ENCODE measurements at places on chromosomes 5 and 9. TPM values are rescaled to one million over a fixed set of nuclear protein-coding genes. Genes with fewer than 3 reads are reported as not detected.

- peaks cover 17% of the 10 kb centered on the region for H3K4me1 ChIP-seq
- H3K36me3 ChIP-seq, result no peaks in the 10 kb centered on the region
- no peak overlapping the region for H3K27ac ChIP-seq
- no peak overlapping the region for H3K4me3 ChIP-seq
- H3K27me3 ChIP-seq, result no peaks in the 10 kb centered on the region
Measured at GRCh38 chr5:170380361-170380951, 8.7 kb downstream of the KCNMB1 start.

DNA sequence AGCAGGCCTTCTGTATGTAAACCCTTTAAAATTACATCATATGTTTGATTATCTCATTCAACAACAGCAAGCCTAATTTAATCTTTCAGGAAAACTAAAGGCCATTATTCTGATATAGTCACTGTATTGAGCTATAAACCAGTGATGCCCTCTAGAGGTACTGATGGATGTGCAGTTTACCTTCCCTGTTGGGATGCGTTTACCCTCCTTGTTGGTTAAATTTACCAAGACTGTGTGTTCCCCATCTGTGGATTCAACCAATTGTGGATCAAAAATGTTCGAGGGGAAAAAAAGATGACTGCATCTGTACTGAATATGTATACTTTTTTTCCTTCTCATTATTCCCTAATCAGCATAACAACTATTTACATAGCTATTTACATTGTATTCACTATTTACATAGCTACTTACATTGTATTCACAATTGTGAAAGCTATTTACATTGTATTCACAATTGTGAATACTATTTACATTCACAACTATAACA, 3.7 kb upstream of the BAAT start:
- DNase-seq, result no peak
- no peak overlapping the region for H3K27ac ChIP-seq
- no peaks in the 10 kb centered on the region for H3K4me1 ChIP-seq

- H3K4me3 ChIP-seq, result no peak overlapping the region
- H3K27ac ChIP-seq, result no peak overlapping the region
- no peak for DNase-seq
- no peaks in the 10 kb centered on the region for H3K36me3 ChIP-seq
- no peaks in the 10 kb centered on the region for H3K4me1 ChIP-seq
- H3K27me3 ChIP-seq, result peaks cover 82% of the 10 kb centered on the region
Measured at GRCh38 chr9:89742660-89743059, 137.8 kb downstream of the GADD45G start.

The ANKRD34B gene
- 0.15 TPM for total RNA-seq

The PRR16 gene
- 2.8 TPM for total RNA-seq

GRCh38 chr5:75387806-75388205, 50.8 kb downstream of the HMGCR start:
- no peak overlapping the region for H3K4me3 ChIP-seq
- DNase-seq, result no peak
- no peaks in the 10 kb centered on the region for H3K4me1 ChIP-seq
- H3K36me3 ChIP-seq, result peaks cover 5% of the 10 kb centered on the region
- no peaks in the 10 kb centered on the region for H3K27me3 ChIP-seq

The FOXI1 gene
- not detected for total RNA-seq

Measured in PC-9 (cell line).